ENCODE measurements at places on chromosomes 1 and 21.

GRCh38 chr1:65509912-65510680, 89.6 kb downstream of the LEPR start:
- no peak for DNase-seq

DNA sequence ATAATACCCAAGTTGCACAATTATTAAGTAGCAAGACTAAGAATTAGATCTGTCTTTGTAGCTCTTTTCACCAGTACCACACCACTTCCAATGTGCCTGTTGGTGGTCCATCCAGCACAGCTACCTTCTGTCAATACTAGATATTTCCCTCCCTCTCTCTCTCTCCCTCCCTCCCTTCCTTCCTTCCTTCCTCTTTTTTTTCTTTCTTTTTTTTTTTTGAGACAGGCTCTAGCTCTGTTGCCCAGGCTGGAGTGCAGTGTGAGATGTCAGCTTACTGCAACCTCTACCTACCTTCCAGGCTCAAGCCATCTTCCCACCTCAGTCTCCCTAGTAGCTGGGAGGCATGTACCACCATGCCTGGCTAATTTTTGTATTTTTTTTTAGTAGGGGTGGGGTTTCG, 21.1 kb downstream of the KPNA6 start:
- no peak for DNase-seq

- no peak for DNase-seq
Observed at GRCh38 chr1:203150511-203151297, 23.2 kb downstream of the ADORA1 start.

- no peak for DNase-seq
Observed at GRCh38 chr1:226957714-226958113, 17.6 kb downstream of the COQ8A start.

- DNase-seq = no peak
Observed at GRCh38 chr1:235075777-235076308, 52.8 kb downstream of the TOMM20 start.

DNA sequence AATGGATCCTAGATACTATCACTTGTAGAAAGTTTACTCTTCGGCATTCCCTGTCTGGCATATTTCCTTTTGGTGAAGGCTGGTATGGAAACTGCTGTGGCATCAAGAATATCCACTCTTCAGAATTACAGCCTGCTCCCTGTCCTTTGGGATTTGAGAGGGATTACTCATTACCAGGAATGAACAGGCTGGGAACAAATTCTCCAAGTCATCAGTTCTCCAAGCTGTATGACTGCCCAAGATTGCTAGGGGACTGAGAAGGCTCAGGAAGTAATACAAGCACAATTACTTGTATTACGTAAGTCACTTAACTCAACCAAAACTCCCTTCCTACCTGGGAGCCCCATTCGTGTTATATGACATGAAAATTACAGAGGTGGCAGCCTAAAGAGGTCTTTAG, 49.6 kb downstream of the CD58 start:
- DNase-seq = no peak

DNA sequence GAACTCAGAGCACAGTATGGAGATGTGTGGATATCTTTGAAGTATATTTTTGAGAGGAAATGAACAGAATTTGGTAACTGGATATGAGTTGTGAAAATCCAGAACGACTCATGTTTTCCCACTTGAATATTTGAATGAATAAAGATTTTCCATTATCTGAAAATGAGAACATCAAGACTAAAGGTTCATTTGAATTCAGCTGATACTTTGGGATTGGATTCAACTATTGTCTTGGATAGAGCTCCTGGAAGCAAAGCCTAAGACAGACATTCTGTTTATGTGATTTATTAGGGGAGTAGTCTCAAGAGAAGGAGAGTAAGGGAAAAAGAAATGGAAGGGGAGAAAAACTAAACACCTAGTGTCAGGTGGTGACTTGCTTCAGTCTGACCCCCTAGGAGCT, 256.0 kb upstream of the LYPLAL1 start:
- no peak for DNase-seq

- no peak for DNase-seq
Observed at GRCh38 chr1:93701629-93702028, 20.0 kb upstream of the BCAR3 start.

GRCh38 chr21:44871576-44872269, 1.8 kb downstream of the PTTG1IP start:
- no peak for DNase-seq
